ENCODE measurements at places on chromosomes 7 and 10.

DNA sequence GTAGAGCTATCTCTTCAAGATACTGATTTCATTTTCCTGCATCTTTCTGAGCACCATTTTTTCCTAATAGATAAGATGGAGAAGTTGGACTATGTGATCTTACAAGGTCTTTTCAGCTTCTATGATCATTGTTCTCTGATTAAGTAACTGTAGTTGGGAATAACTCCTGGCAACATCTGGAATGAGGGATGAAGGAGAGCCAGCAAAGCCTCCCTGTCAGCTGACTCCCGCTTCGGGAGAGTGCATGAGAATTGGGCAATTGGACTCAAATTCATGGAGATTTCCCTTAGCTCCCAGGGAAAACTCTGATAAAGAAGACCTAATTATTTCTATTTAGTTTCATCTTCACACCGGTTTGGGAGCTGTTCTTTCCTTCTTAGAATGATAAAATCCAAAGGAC, 146.1 kb downstream of the CCDC71L start:
- DNase-seq = no peak

DNA sequence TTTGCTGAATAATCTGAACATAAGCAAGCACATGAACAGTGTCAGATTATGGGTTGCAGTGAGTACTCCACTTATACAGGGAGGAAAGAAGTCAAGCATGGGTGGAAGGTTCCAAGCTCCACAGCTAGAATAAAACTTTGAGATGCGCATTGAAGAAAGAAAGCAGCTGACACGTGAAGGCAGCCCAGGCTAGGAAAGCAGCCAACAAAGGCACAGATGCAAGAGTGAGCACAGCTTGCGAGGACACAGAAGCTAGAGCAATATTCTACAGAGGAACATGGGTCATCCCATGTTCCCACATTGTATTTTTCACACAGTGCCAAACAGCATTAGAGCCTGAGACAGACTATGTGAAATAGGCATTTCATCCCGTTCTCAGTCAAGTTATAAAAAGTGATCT, 194.6 kb upstream of the TBX20 start:
- DNase-seq = no peak

DNA sequence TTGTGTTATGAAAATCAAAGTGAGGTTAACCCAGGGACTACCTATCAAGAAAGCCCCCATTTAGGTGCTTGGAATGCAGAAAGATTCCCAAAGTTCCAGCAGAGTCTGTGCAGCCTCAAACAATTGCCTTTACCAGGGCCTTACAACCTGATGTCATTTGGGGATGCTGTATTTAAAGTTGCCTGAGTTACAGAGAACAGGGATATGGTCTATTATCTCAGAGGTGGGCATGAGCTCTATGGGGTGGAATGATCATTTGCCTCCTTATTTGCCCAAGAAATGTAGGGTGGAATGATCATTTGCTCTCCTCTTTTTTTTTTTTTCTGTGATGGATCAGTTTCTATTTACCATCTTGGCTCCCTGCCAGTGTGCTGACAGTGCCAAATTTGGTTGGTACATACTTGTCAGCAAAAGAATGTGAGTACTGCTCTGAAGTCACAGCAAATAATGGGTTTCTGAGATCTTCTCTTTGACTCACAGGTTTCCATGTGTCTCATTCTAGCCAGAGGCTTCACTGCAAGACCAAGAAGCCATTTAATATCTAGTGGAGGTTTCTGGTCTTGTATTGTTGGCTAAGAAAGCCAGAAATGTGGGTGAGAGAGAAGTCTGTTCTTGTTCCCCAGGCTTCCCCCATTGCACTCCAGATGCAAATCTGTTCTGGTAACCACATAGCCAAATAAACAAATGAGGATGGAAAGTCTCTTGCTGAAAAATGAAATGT, 45.5 kb upstream of the ZNRF2 start:
- no peak for DNase-seq

GRCh38 chr10:78514459-78514858, 480.8 kb downstream of the RPS24 start:
- no peak for DNase-seq

- no peak for DNase-seq
Observed at GRCh38 chr10:86357676-86358075, 8.9 kb downstream of the GRID1 start.

- no peak for DNase-seq
Observed at GRCh38 chr10:94288361-94289101, 74.2 kb downstream of the NOC3L start.

GRCh38 chr10:62671104-62671503, 133.4 kb upstream of the ADO start:
- no peak for DNase-seq

DNA sequence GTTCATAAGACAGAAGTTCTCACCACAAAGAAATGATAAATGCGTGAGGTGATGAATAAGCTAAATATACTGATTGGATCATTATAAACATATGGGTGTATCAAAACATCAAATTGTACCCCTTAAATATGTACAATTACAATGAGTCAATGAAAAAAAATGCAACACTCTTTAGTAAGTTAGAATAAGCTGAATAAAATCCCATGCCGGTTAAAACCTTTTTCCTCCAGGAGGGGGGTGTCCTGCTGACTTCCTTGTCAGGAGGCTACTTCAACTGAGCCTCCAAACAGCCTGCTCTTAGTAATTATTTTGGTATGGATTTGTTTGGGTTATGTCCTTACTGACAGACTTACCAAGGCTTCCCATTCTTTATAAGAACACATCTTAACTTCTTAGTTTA, 649.1 kb downstream of the INHBA start:
- no peak for DNase-seq

Data from activated CD8-positive, alpha-beta T cell treated with anti-CD3 and anti-CD28 coated beads, Interleukin-2, amount 10 ng/mL, durations not matched to agents 7 days and 5 days (primary cell).